NCI-H187 (cell line): ENCODE measurements at places on chromosomes 1 and 21.

DNA sequence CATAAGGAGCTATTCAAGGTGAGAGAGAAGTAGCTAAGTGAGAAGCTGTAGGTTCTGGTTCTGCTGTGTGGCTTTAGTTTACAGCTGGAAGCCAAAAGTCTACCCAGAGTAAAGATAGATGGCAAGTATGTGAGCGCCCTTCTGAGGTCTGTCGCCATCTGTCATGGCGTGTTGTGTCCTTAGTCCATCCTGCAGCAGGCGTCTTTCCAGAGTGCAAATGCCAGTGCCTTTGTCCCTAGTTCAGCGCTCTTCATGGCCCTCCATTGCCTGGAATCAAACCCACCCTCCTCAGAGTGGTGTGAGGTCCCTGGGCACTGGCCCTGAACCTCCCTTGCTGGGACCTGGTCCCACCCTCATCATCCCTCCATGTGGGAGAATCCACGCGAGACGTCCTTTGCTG is 96.6 kb downstream of the ADARB1 start:
- DNase-seq, result no peak

- no peak for DNase-seq
Measured at GRCh38 chr1:26094076-26094669, 17.5 kb upstream of the PDIK1L start.

DNA sequence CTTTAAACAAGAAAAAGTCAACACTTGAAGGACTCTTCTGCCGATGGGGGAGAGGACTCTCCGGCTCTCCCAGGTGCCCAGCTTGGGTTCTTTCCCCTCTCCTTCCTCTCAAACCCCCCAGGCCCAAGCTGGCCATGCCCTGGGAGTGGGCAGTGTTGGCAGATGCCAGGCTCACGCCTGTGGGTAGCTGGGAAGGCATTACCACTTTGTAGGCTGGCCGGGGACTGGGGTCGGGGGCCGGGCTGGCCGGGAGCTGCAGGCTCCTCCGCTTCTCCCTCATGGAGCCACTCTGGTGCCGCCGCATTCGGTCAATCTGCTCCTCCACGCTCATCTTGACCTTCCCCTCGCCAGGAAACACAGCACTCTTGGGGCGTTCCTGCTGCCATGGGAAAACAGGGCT is 16.4 kb upstream of the GOLT1A start:
- no peak for DNase-seq

GRCh38 chr1:17292299-17293160 is 15.5 kb upstream of the PADI4 start:
- no peak for DNase-seq
